Right ventricle myocardium inferior (tissue), 1 donor: ENCODE measurements at places on chromosomes 3 and 15. TPM values are rescaled to one million over a fixed set of nuclear protein-coding genes. Genes with fewer than 3 reads are reported as not detected.
A peak's percentile ranks its signal among the peaks of the same experiment; 100 is the strongest.

TERC gene
- total RNA-seq = 2.6 TPM

- no peak for DNase-seq
These were observed 25.3 kb downstream of the BFSP2 start for GRCh38 chr3:133424937-133425869.

DOCK3 gene
- 3.9 TPM for total RNA-seq

DNA sequence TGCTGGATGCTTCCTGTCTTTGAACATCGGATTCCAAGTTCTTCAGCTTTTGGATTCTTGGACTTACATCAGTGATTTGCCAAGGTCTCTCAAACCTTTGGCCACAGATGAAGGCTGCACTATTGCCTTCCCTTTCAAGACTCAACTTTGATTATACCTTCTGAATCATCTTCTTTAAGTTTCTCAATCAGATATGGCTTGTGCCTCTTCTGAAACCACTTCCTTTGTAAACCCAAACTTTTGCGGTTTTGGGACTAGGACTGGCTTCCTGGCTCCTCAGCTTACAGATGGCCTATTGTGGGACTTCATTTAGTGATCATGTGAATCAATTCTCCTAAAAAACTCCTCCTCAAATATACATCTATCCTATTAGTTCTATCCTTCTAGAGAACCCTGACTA, 47.1 kb upstream of the CADPS start:
- no peak for DNase-seq

DNA sequence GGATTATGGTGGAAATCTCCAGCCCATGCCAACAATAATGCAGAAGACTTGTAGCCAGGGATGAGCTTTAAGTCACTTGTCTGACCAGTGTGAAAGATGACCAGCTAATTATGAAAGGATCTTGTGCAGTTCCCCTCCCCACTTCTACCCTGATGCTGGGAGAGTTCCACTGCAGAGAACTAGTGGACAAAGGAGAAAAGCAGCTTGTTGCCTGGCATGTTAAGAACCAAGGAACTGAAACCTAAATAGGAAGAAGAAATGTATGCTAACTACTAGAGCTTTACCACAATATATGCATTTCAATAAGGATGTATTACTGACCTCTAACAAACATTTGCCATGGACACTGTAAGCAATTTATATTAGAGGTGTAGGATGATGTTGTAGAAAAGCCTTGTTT, 52.2 kb upstream of the CSTA start:
- DNase-seq = no peak

ALPK3 gene
- total RNA-seq = 132 TPM

DNA sequence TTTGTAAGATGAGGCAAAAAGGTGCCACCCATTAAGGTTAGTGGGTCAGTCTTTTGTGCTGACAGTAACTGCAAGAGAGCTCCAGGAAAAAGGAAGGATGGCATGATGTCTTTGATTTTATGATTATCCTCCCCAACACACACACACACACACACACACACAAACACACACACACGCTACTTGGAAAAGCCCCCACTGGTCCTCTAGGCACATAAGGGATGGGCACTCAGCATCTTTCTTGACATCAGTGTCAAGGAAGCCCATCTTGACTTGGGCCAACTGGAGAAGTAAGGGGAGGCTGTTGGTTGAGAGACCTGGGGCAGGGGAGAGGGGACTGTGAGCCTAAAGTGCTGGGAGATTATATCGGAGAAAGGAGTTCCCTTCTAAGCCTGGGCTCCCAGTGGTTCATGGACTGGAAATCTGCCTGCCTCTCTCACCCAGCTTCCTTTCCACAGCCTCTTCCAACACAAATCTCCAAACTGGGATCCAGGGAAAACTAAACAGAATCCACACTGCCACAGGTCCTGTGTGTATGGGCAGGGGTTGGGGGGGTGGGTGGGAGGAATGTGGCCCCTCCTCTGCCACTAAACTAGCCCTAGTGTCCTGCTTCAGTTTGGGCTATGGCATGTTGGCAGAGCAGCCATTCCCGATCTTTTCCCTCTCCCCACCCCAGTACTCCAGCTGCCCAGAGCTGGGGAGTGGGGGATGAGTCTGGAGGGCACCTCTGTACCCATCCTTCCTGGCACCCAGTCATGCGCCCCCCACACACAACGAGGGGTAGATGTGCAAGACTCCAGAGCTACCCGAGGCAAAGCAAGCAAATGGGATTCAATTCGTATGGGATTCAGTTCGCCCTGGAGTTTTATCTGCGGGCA, 1.6 kb downstream of the AMOTL2 start:
- peak; percentile 21 for DNase-seq

DNA sequence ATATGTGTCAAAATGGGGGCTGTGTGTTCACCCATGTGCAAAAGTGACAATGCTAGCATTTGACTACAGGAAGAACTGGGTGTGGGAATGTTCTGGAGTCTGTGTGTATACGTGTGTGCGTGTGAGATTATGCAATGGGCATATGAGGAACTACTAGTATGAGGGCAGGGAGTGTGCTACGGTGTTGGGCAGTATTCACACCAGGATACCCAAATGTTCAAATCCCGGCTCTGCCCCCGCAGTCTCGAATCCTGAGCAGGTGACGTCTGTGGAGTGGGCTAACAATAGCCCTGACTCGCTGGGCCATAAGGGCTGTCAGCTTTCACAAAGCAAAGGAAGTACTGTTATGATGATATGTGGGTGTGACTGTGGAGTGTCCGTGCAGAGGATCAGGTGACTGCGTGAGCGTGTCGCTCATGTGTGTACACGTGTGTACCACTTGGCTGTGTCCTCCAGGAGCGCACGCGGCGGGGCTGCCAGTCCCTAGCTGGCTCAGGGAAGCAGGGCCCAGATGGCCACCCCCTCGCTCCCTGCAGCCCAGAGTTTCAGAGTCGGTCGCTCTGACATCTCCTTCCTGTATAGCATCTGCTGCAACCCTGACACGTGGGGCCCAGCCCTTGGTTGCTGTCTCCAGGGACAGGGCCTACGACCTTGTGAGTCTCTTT, 27.2 kb downstream of the IQSEC1 start:
- DNase-seq = no peak

- DNase-seq = no peak
These were observed 26.6 kb downstream of the IGF2BP2 start for GRCh38 chr3:185797993-185798830.

- DNase-seq = no peak
These were observed 99.2 kb downstream of the SLMAP start for GRCh38 chr3:57855281-57855680.

DNA sequence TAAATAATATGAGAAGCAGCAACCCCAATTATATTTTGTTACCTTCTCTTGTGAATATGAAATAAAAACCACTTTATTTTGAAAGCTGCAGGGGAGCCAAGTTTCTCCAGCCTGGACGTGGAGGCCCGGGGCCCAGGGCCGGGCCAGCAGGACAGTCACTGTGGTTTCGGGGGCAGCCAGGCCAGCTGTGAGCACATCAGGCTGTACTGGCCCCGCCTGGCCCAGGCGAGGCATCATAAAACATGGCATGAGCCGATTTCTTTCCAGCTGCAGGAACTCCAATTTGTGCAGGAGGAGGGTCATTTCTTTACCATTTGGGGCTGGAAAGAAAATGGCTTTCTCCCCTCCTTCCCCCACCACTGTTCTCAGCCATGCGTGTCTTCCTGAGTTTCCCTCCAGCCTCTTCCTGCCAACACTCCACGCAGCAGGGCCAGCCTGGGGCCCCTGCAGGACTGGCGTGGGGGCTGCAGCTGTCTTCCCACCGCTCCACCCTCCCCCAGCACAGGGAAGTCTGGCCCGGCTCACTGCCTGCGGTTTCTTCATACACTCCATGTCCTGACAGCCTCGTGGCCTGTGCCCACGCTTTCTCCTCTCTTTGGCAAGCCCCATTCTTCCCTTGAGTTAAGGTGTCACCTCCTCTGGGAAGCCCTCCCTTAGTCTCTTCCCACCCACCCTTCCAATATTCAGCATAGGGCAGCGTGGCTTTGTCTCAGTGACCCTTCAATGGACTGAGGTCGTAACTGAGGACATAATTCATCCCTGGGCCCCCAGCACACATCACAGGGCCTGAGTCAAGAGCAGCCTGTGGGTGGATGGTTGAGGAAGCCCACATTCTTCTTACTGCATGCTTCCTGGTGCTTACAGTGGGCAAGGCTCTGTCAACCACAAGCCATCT, 135.8 kb downstream of the CHSY1 start:
- DNase-seq = peak; percentile 77

DNA sequence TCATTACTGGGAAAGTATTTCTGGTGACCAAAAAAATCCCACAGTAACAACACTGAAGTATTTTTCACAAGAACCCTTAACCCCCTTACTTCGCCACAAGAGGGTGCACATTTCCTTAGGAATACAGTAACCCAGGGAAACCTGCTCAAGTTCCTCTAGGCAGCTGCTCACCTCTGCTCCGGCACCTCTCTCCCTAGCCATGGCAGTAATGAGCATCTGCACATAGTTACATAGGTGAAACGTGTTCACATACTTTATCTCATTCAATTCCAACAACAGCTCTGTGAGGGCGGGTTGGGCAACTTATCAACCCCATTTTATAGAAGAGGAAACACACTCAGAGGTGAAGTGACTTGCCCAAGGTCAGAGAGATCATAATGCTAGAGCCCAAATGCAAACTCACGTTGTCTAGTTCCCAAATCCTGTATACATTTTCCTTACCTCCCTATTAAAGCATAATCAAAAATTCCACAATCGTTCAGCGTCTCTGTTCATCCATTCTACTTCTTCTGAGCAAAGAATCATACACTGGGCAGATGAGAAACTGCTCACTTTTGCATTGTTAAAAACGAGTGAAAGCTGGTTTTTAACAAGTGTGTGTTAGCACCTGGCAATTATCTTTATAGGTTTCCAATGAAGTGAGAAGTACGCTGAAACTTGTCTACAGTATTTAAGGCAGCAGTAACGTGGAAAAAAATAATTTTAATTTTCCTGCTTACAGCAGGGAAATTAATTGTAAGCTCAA, 90.7 kb downstream of the IGF2BP2 start:
- no peak for DNase-seq

DNA sequence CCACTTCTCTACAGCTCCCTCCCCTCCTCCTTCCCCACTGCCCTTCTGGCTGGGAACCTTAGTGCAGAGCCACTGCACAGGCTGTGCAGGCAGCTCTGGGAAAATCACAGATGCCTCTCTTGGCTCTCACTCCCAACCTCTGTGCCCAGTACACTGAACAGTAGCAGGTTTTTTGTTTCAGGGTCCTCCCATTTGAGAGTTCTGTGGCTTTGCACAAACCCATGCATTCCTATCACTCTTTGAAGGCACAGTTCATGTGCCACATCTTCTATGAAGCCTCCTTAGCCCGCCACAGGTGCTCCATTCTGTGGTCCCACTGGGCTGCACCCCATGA, 103.9 kb downstream of the SNRK start:
- no peak for DNase-seq

ELL3 gene
- 1.5 TPM for total RNA-seq

GRCh38 chr15:58551764-58552504, 120.1 kb downstream of the LIPC start:
- DNase-seq = no peak

DNA sequence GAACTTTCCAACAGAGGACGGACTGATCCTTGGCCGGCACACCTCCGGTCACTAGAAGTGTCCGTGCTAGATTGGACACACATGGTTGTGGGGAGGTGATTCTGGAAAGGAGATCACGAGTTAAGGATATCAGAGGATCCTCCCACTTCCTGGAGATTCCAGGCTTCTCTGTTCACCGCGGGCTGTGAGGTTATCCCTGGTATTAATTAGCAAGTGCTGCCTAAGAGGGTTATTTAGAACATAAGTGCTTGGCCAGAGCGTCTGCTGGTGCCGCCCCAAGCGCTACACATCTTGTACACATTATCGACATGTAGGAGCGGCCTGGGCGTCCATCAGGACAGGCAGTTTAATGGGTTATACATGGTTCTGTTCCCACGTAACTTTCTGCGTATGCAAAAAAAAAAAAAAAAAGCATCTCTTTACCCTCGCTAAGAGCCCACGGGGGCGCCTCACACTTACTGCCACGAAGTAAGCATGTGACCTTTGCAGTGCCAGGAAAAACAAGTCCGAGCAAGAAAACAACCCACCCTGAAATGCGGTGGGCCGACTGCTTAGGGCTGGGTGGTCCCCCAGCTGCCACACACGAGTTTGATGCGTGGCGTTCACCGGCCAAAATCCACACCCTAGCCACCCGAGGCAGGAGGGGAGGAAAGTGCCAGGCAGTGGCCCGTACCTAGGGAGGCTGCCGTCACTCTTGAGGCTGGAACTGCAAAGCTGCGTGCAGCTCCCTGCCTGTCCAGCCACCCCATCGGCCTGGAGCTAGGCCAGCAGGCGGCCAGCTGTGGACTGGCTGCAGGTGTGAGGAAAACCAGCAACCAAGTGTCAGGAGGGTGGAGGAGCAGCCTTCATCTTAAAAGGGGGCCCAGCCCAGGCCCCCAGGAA, 78.0 kb downstream of the CPN2 start:
- DNase-seq = no peak

DNA sequence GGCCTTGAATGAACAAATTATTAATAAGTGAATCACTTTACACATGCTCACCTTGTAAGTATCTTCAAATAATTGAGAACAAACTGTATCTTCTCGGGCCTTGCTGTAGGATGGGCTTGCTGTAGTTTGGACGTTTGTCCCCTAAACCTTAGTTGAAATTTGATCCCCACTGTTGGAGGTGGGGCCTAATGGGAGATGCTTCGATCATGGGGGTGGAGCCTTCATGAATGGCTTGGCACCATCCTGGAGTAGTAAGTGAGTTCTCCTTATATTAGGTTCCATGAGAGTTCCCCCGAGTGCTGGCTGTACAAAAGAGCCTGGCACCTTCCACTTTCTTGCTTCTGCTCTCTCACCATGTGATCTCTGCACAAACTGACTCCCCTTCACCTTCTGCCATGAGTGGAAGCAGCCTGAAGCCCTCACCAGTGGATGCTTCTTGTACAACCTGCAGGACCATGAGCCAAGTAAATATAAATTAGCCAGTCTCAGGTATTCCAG, 29.3 kb downstream of the PIGB start:
- DNase-seq = no peak
